ENCODE measurements at places on chromosomes 13 and 19.

DNA sequence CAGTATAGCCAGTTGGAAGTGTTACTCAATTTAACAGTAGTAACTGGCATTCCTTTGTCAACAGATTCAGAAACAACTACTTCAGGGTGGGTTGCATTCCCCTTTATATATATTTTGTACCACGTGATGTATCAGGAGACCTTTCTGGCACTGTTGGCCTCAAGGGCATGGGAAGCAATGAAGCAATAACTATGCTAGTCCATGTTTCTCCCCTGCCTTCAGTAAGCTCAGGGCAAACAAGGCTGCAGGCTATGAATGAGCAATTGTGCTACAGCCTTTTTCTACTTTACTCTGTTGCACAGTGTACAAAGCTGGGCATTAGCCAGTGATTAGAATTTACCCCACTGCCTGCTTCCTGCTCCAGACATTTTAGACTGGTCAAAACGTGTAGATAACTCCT lies 348.8 kb downstream of the GPC5 start:
- no peak for DNase-seq

DNA sequence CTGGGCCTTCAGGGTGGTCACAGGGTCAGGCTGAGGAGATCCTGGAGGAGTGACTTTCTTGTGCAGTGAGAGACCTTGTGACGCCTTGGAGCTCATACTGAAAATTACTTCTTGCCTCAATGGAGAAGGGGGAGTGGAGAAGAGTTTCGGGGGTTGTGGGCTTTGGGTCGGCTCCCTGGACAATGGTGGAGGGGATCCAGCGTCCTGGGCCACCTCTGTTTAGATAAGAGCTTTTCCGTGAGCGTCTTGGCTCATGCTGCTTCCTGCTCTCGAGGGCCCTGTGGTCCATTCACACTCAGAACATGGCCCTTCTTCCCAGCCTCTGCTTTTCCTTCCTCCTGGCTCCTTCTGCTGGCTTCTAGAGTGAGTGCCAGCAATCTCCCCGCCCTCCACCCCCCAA lies 81.9 kb downstream of the FLT1 start:
- DNase-seq = no peak

- DNase-seq = no peak
Observed at GRCh38 chr19:41095703-41096102, 7.5 kb downstream of the CYP2A13 start.

DNA sequence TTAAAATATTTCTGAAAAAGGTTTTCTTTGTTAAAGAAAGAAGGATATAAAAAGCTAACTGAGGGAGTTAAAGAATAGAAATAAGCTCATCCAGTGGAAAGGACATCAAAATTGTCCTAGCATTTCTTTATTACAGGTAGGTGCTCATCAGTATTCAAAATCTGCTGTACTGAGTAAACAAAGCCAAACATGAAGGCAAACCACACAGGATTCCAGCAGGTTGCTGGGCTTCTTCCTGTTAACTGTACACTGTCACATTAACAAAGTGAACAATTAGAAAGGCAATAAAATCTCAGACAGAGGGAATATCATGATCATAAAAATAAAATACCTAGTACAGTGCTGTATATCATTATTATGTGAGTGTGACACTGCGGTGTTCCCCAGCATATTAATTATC lies 1541.0 kb downstream of the SLITRK5 start:
- no peak for DNase-seq

- DNase-seq = peak; percentile 39
Observed at GRCh38 chr13:46387064-46387851, at the start of gene RUBCNL. TSS of gene RUBCNL (minus strand) at chr13:46387252. CDS start at chr13:46372475, 14,777 bp downstream.

GRCh38 chr13:104634016-104634415 lies 1567.8 kb upstream of the SLC10A2 start:
- no peak for DNase-seq

GRCh38 chr13:108037348-108037747 lies 178.0 kb downstream of the LIG4 start:
- no peak for DNase-seq

GRCh38 chr13:45711951-45712350 lies 9.8 kb downstream of the CBY2 start:
- no peak for DNase-seq

DNA sequence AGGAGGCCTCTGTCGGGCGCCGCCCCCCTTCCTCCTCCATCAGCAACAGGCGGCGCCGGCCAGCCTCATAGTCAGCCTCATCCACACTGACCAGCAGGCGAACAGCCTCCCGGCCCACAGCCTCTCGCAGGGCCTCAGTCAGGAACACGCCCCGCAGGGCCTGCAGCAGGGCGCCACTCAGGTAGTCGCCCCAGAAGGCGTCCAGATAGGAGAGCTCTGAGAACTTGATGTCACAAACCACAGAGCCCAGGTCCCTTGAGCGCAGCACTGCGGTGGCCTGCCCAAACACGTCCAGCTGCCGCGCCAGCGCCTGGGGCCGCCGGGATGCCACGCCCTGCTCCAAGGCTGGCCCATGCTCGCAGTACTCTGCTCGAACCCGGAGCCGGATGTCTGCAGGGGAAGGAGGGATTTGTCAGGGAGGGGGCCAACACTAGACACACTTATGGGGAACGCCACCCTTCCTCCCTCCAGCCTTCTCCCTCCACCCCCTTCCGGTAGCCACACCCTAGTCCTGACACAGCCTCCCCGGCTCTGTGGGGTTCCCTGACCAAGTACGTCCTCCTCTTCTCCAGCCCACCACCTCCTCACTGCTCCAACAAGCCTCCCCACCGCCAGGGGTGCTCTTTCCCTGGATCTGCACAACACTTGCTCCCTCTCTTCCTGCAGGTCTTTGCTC lies 17.9 kb downstream of the DEDD2 start:
- no peak for DNase-seq

GRCh38 chr19:6017576-6017975 lies 39.6 kb upstream of the RANBP3 start:
- DNase-seq = no peak

GRCh38 chr19:44258136-44258535 lies 1.6 kb upstream of the ZNF233 start:
- DNase-seq = no peak

DNA sequence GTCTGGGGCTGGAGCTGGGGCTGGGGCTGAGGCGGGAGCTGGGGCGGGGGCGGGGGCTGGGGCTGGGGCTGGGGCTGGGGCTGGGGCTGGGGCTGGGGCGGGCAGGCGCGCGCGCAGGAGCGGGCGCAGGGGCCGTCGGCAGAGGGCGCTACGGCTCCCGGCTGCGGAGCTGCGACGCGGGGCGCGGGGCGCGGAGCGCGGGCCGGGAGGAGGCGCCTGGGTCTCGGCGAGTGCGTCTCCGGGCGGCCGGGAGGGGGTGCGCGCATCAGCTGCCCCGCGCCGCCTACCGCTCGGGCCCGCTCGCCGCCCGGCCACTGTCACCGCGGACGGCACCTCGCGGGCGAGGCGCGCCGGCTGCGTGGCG lies 422 bp upstream of the MTUS2 start:
- DNase-seq = peak; percentile 54

GRCh38 chr13:45372189-45373161 lies 31.5 kb upstream of the TPT1 start:
- no peak for DNase-seq

Measured in stimulated activated CD4-positive, alpha-beta T cell treated with anti-CD3 and anti-CD28 coated beads, Interleukin-15, amount 100 ng/mL, for 48 hours (primary cell).